ENCODE measurements at places on chromosomes 7 and 10.
A peak's percentile ranks its signal among the peaks of the same experiment; 100 is the strongest.

DNA sequence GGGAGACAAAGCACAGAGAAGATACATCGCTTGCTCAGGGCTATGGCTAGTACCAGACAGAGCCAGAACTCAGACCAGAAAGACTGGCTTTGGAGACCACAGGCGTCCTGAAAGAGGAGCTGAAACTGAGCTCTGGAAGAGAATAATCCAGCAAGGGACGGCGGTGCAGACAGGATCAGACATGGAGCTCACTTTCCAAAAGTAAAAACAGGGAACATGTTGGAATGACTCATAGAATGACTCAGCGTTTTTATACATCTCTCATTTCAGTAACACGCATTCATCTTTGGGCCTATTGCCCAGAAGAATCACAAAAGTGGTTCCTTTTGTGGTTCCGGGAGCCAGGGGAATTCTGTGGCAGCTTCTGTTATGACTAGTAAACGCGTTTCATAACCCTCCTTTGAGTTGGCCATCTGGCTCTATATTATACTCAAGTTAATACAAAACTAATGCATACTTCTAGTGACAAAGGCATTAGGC, 37.2 kb downstream of the PLEKHS1 start:
- DNase-seq, result peak; percentile 55

- no peak for DNase-seq
Measured at GRCh38 chr10:127738512-127739424, 1.8 kb downstream of the FOXI2 start.

GRCh38 chr7:70698219-70698832, 433.6 kb upstream of the GALNT17 start:
- DNase-seq, result no peak

- DNase-seq, result no peak
Measured at GRCh38 chr7:116229366-116229765, 19.0 kb downstream of the TES start.

GRCh38 chr7:114062810-114063209, 144.0 kb upstream of the PPP1R3A start:
- DNase-seq, result no peak

DNA sequence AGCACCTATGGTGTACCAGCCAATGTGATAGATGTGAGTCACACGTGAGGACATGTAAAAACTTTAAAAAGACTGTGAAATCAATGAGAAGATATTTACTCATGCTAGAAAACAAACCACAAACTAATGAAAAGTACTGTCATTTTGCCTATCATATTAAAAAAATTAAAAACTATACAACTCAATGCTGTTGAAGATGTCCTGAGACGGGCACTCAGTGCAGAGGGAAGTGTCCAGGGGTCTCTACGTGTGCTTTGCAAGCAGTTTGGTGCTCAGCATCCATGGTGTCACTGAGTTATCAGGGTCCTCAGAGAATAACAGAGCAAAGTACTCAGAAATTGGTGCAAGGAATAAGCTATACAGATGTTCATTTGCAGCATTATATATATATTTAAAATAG, 162.3 kb downstream of the HECW1 start:
- no peak for DNase-seq

DNA sequence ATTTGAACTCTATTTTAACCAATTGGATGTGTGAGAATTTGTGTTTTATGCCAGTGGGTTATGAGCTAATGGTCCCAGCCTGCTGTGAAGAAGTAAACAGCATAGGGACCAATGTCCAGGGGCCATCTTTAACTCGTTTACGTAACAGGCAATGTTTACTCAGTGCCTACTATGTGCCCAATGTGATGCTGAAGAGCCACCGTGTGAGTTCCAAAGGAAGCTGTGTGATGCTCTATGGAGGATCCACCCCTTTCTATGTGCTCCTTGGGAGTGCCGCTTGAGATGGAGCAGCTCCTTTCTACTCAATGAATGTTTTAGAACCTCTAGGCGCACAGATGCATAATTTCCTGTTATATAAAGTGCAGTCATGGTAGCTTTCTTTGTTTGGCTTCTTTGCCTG, 21.3 kb downstream of the DYNC1I1 start:
- DNase-seq, result no peak

- no peak for DNase-seq
Measured at GRCh38 chr10:100132427-100132826, 50.8 kb upstream of the CPN1 start.
